Adipocyte (in vitro differentiated cells): ENCODE measurements at places on chromosomes 16 and 17.

GRCh38 chr16:53982631-53983042 lies 278.7 kb downstream of the FTO start:
- DNase-seq = no peak

DNA sequence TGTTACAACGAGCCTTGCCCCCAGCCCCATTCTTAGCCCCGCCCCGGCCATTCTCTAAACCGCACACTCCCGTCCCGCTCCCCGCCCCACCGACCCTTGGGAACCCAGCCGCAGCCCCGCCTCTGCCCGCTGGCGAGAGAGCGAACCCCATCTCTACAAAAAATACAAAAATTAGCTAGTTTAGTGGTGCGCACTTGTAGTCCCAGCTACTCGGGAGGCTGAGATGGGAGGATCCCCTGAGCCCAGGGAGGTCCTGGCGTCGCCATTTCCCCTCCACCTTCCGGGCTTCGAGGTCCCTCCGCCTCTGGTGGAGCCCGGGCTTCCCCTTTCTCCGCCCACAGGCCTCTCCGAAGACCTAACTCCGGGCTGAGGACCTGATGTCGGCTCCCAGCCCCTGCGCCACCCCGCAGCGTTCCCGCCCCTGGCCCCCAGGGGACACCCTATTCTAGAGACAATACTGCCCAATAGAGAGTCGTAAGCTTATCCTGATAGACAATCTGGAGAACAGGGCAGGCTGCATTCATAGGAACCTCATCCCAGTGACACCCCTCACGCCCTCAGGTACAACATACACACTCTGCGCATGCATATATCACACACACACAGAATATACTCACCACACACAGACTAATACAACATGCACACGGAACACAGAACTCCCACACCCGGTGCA lies 480 bp upstream of the PROCA1 start:
- DNase-seq = no peak

GRCh38 chr16:14310519-14310991 lies 239.4 kb downstream of the MRTFB start:
- peak; percentile 34 for DNase-seq

- DNase-seq = no peak
Observed at GRCh38 chr16:49463529-49463928, 89.9 kb downstream of the C16orf78 start.

- DNase-seq = peak; percentile 9
Observed at GRCh38 chr17:80063830-80064585, 27.6 kb downstream of the CCDC40 start.

- DNase-seq = peak; percentile 32
Observed at GRCh38 chr17:18224387-18225120, 881 bp upstream of the LLGL1 start.
